ENCODE measurements at places on chromosomes 12 and 14.

DNA sequence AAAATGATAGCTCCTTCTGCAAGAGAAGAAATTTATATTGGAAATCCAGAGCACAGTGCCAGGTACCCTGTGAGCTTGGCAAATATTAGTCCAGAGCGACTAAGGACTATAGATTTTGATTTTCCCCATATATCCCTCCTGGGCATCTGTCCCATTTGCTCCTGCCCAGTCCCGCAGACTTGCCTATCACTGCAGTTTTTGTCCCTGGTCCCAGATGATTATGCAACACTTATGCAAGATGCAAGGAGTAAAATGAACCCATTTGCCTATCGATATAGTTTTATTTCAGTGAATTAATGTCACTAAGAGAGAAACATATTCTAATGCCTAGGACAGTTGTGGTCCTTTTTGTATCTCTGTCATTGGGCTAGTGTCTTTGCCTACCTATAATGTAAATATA lies 215.9 kb upstream of the BMP4 start:
- DNase-seq = no peak

GRCh38 chr12:7645395-7646177 lies 20.1 kb downstream of the APOBEC1 start:
- no peak for DNase-seq

DNA sequence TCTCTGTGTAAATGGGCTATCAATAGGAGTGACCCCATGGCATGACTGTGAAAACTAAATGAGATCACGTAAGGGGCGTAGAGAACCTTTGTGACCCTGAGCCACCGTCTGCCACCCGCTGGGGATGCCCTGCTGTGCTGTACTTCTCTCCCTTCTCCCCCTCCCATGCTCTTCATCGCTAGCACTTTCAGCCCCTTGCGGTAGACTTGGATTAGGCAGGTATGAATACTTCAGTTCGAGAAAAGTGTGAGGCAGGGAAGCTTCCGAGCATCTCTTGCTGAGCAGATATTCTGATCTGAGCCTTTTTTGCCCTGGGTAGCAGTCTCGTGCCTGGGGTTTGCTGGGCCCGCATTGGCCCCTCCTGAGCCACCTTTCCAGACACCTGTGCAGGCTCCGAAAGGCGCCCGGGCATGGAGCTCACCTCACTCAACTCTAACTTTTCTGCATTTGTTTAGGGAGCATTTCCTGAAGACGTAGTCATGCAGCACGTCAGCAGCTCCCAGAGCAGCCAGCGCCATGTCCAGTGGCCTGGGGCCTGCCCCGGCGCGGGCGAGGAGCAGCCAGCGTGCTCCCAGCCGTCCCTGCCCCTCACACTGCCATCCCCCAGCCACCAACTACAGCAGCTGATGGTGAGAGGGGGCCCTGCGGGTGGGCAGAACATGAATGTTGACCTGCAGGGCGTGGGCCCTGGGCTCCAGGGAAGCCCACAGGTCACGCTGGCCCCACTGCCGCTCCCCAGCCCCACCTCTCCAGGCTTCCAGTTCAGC lies 40.4 kb downstream of the DDX51 start:
- no peak for DNase-seq

DNA sequence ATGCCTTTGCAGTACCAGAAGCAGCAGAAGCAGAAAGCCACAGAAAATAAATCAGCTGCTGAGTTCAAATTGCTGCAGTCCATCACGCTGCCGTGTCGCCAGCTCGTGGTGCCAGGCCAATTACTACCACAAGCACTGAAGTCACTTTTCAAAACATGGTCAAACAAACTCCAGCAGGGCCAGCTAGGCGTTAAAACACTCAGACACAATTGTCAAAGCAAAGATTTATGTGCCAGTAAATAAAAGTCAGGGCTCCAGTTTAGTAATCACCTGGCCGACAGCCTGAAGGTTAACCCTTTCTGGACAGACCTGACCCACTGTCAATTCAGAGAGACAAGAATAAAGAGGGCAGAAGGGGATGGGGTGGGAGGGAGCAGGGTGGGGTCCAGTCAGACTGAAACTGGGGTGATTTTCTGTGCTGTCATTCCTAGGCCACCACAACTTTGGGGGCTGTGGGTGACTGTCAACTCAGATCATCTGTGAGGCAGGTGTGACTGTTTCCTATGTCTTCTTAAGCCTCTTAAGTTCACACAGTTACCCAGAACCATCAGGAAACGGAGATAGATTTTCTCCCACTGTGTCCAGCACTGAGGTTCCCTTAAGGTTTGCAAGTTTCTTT lies 109.8 kb upstream of the FUT8 start:
- peak; percentile 73 for DNase-seq

DNA sequence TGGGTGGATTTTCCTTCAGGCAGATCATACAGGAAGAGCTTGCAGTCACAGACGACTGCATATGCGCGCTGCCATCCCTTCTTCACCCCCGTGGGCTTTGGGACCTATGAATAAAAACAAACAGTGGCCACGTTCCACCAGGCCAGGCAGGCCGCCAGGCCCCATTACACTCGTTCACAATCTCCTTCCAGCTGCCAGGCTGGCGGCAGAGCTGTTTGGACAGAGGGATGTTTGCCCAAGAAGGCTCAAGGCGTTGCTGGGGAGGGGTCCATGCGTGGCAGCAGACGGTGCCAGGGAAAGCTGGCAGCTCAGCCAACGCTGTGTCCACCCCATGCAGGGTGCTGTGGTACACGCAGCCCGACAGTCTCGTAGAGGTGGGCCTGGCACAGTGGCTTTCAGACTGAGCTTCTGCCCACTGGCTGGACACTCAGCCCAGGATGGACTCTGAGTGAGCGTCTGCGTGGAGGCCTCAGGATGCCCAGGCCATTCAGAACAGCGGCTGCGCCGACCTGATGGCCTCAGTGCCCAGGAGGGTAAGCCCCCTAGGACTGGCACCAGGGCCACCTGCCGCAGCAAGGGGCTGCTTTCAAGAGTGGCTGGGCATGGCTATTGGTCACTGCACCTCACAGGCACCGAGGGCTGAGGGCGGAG lies 27.5 kb downstream of the AMN start:
- no peak for DNase-seq

DNA sequence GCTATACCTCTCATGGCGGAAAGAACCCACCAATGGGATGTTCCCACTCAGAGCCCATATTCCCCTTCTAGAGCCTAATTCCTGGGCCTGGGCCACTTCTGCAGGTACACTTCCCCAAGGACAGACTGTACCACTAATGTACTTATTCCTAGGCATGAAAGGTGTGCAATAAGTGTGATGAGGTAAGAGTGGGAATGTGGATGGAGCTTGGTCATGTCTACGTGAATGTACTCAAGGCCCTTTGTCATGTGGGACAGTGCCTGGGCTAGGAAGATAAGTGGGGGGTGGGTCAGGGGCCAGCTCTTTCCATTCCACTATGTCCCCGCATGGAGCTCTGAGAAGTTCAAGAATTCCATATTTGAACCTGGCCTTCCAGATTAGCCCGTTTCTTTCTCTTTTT lies 63.4 kb upstream of the FUT8 start:
- DNase-seq = no peak

- DNase-seq = no peak
Measured at GRCh38 chr12:26790645-26790994, 42.4 kb downstream of the ITPR2 start.

- peak; percentile 28 for DNase-seq
Measured at GRCh38 chr12:113196990-113197389, 11.5 kb downstream of the RITA1 start.

- no peak for DNase-seq
Measured at GRCh38 chr14:102968306-102968705, 45.8 kb downstream of the AMN start.

DNA sequence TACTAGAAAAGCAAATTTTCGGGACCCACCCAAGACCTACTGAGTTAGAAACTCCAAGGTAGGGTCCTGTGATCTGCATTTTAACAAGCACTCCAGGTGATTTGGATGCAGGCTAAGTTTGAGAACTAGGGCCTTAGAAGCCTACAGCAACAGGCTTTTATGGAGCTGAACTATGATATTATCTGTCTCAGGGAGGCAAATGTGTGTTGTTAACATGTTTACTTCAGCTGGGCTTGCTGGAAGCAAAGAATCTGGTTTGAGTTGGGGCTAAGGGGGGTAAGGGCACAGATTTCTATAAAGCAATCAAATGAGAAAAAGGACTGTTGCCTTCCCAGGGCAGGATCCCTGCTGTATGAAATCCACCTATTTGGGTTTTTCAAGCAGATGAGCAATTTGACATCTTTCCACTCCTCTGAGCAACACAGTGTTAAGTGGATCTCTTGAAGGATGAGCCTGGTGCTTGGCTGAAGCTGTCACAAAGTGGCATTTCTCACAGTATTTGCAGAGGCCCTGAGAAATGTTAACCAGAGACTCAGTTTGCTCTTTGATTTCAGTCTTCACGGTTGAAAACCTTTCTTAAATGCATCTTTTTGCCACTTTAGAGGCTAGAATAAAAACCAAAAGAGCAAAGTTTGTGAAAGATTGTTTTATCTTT lies 36.2 kb upstream of the SOCS2 start:
- DNase-seq = no peak

DNA sequence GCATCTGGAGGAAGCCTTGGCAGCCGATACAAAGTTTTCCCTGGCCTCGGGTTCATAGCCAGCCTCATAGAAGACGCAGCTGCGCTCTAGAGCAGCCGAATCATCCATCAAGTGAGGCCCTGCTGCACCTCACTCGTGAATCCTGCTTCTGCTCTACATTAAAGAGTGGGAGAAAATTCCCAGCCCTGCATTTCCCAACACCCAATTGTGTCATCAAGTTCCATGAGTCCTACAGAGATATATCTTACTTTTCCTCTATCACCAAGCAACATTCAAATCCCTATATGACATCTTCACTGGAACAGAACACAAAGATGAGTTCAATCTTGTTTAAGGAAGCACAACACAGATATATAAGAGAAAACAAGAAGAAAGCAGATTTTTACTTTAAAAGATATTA lies 139.3 kb downstream of the TTC7B start:
- DNase-seq = no peak

DNA sequence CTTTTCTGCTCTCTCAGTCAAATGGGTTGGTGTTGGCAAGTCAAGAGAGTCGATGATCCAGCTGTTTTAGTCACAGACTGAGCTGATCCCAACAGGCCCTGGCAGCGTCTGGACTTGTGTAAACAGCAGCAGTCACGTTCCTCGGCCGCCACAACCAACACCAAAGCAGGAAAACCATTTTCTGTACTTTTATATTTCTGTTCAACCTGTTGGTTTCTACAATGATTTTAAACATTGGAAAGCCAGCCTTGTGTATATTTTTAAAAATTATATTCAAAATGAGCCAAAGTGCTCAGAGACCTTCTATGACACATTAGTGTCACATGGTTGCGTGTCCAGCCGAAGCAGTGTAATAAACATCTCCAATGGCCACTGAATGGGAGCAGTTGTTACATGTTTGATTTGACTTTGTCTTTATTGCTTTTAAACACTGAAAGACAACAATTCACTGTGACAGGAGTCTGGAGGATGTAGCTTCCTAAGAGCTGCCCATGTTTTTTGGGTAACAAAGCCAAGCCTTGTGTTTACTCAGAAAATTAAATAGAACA lies 5.9 kb upstream of the SIVA1 start:
- peak; percentile 89 for DNase-seq

DNA sequence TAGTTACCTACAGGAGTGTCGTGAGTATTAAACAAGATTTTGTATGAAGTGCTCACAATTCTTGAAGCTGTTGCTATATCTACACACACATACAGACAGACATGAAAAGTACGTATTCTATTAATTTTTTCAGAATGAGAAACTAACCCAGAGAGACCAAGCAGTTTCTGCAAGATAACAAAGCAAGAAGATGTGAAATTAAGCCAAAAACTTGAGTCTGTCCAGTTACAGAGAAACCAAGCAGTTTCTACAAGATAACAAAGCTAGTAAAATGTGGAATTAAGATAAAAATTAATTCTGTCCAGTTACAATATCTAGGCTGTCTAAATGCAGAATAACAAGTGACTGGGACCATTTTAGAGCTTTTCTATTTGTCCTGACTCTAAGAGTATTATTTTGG lies 132.4 kb downstream of the ALG10B start:
- no peak for DNase-seq

- DNase-seq = no peak
Measured at GRCh38 chr12:89075880-89076540, 276.3 kb downstream of the DUSP6 start.

GRCh38 chr12:118582863-118583262 lies 206.5 kb downstream of the SUDS3 start:
- DNase-seq = no peak

GRCh38 chr14:27190296-27190695 lies 592.5 kb upstream of the NOVA1 start:
- DNase-seq = no peak

DNA sequence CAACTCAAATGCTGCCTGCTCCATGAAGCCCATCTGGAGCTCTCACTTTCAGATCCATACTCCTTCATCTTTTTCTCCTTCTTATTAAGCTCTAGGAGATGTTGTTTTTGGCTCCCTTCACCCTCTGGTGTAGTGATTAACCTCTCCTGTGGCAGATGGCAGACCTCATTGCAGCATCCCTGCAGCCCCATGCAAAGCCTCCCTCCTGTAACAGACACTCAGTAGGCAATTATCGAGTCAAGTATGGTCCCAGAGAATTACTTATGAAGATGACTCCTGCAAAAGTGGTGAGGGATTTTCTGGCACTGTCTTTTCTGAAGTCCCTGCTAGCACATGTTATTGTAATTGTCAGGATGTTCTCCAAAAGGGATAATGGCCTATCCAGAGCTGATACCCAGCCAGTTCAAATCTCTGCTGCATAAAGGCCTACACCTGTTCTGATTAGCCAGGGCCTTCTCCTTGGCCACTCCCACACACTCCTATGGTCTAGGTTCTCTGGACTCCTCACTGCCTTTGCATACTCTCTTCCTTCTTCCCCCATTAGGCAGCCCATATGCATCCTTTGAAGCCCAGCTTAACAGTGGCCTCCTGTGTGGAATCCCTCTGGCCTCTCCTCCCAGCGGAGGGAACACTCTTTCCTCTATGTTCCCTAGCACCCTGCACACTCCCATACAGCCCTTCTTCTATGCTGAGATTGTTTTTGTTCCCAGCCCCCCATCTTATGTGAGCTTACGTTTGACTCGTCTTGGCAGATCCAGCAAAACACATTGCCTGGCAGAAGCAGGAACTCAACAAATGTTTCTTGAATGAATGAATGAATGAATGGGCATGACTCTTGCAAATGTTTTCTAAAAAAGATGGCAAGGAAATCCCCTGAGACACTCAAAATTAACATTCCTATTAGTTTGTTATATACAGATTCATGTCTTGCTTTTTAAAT lies 43.9 kb upstream of the MDM1 start:
- DNase-seq = no peak

DNA sequence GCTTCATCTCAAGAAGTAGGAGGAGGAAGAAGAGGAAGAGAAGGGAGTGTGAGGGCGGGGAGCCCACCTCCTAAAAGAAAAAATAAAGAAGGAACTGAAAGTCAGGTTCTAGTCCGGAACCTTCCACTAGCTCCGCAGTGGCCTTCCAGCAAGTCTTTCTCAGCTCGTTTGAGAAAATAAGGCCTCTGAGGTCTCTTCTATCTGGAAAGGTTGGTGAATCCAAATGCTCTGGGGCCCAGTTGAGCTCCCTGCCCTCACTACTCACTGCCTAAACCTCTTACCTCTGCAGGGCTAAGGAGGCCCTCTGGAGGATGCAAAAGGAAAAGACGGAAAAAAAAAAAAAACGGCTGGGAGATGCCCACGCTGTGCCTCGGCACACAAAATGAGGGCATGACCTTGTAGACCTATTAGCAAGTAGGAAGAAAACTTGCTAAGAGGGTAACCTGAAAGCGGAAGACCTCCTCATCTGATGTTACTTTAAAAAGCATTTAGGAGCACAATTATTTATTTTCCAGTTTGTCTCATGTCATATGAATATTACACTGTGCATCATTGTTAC lies 35.9 kb downstream of the FBLN5 start:
- peak; percentile 26 for DNase-seq

- no peak for DNase-seq
Measured at GRCh38 chr14:72686101-72686500, 207.8 kb downstream of the DPF3 start.

- DNase-seq = no peak
Measured at GRCh38 chr14:105023791-105024480, 3.1 kb upstream of the CDCA4 start.

Data from NCI-H774 (cell line).